ENCODE measurements at places on chromosomes 5 and 9.

DNA sequence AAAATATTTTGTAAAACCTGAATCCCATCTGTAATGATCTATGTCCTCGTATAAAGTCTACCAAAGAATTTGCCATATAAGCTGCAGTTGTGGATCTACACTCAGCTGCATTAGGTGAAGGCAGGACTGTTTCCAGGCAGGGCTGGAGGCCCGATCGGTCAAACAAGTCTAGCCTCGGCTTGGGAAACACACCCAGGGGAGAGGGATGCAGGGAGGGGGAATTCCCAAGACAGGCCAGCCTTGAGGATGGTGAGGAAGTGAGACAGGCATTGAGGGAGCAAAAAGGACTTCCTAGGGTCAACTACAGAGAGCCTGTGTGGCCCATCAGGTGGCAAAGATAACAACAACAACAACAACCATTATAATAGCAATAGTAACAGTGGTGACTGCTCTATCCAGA, 174.1 kb upstream of the FSTL4 start:
- no peak for DNase-seq

DNA sequence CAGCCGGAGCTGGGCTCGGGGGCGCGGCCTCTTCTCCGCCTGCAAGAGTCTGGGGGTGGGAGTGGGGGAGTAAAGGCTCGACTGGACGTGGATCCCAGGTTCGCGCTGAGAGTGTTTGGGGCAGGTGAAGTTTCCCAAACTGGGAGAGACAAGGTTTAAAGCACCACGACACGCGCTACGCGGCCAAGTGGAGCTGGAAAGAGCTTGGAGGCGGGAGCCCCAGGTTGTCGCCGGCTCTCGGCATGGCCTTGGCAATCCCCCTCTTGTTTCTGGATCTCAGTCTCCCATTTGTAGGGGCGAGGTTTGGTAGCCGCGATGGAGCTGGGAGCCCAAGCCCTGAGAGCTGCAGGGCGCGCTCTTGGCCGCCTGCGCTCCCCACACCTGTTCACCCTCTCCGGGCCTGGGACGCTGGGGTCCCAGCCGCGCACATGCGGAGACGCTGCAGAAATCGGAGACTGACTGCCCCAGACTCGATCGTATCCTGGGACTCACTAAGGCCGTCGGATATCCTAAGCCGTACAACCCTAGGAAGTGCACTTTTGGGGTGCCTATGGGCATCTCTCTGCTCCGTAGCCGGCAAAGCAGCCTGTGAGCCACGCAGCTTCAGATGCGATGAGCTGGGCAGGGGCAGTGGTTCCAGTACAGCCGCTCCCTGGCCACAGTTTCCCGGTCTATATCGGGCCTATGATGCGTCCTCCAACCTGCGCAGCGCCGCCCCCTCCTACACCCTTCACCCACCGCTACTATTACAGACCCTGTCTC, 937 bp downstream of the TMOD1 start:
- DNase-seq: no peak

- DNase-seq: no peak
These were observed 8.2 kb downstream of the GNE start for GRCh38 chr9:36250079-36250478.

DNA sequence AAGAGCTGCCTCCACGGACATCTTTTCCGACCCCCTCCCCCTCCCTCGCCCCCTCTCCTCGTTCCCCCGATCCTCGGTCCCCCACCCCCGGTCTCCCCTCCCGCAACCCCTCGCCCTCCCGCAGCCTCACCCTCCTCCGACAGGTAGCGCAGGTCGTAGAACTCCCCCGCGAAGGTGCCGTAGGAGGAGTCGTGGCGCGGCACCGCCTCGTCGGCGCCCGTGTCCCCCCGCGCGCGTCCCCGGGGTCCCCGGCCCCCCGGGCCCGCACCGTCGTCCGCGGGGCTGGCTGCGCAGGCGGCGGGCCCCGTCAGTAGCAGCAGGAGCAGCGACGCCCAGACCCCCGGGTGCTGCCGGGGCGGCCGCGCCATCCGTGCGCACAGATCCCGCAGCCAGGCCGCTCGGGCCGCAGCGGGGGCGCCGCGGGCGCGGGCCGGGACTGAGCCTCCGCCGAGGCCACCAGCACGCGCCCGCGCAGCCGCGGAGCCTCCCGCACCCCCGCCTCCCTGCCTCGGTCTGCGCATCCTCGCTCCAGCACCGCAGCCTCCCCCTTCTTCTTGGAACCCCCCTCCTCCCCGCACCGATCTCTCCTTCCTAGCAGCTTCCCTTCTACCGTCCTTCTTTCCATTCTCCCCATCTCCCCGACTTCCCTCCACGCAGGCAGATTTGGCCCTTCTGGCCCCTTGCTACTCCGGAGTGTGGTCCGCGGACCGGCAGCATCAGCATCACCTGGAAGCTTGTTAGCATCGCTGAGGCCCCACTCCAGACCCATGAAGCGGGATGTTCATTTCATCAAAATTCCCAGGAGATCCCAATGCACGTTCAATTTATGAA, at the start of gene FRRS1L:
Gene FRRS1L (minus strand): TSS at position 479 of the 831 bp plus-strand sequence. CDS start 111 bp downstream, at position 368.
- no peak for DNase-seq

GRCh38 chr5:107468276-107468675, 202.5 kb downstream of the EFNA5 start:
- DNase-seq: no peak

GRCh38 chr5:119878712-119879111, 249.4 kb downstream of the FAM170A start:
- DNase-seq: no peak

DNA sequence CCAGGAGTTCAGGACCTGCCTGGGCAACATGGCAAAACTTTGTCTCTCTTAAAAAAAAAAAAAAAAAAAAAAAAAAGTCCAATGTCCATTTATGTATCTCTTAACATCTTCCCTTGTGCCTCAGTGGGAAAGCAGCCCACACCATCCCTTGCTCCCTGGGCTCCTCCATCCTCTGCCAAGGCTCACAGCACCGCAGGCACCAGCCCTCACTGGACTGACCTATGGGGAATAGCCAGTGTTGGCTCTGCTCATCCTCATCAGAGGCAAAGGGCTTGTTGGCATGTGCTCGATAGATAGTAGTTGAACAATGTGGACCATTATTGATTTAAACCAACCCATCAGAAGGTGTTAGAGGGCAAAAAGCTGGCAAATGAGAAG, 61.8 kb upstream of the LRRTM2 start:
- DNase-seq: no peak

GRCh38 chr5:76310208-76310607, 92.9 kb upstream of the IQGAP2 start:
- DNase-seq: no peak

GRCh38 chr5:83570916-83571315, 99.4 kb downstream of the VCAN start:
- no peak for DNase-seq

- DNase-seq: no peak
These were observed 106.3 kb upstream of the SPOCK1 start for GRCh38 chr5:137605411-137605810.

- DNase-seq: no peak
These were observed 205.5 kb upstream of the CDKN2B start for GRCh38 chr9:22214497-22215031.

DNA sequence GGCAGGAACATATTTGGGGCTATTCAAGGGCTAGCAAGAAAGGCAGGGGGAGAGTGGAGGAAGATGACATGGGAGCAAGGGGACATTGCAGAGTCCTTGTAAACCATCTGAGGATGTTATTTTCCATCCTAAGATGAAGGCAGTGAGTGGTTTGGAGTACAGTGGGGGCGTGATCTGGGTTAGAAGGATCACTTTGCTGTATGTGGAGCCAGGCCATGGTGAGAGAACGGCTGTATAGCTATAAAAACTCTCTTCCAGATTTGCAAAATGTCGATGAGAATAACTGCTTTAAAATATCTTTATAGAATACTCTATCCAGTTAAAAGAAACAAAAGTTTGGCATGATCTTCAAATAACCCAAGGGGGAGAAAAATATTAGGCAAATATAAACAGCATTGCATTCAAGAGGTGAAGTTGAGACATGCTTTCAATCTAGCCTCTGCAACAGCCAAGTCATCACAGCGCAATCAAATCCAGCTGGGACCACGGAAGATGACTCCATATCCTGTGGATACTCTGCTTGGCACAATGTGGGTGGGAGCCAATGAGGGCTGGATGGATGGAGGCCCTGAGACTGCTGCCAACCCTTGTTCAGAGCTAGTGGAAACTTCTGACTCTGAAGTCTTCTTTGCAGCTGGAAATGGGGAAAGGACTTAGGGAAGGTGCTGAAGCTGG, 111.5 kb upstream of the BASP1 start:
- no peak for DNase-seq

Data from CD8-positive, alpha-beta T cell (primary cell).